ENCODE measurements at places on chromosomes 16 and 17.
A peak's percentile ranks its signal among the peaks of the same experiment; 100 is the strongest.

DNA sequence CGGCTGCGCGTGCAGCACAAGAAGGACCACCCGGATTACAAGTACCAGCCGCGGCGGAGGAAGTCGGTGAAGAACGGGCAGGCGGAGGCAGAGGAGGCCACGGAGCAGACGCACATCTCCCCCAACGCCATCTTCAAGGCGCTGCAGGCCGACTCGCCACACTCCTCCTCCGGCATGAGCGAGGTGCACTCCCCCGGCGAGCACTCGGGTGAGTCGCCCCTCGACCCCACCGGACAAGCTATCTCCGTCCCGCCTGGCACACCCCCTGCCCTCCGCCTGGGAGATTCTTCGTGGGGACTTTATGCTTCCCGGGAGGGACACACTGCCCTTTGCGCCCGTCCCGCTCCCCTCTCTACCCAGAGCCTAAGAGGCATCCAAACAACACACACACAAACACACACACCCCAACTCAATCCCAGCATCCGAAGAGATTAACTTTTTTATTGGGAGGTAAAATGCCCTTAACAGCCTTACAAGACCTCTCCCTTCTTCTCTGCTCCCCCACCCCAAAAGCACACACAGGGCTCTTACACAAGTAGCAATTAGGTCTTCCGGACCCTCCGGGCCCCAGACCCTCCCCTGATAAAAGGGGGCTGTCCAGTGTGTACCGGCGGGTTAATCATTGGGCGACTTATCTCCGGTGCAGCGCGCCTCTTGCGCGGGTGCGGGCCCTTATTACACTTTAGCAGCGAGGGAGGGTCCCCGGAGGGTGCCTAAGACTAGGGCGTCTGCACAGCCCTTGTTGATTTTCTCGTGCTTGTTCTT lies 2.1 kb downstream of the SOX9 start:
- peak; percentile 22 for DNase-seq

- DNase-seq, result no peak
Measured at GRCh38 chr16:66274335-66275110, 92.0 kb upstream of the CDH5 start.

DNA sequence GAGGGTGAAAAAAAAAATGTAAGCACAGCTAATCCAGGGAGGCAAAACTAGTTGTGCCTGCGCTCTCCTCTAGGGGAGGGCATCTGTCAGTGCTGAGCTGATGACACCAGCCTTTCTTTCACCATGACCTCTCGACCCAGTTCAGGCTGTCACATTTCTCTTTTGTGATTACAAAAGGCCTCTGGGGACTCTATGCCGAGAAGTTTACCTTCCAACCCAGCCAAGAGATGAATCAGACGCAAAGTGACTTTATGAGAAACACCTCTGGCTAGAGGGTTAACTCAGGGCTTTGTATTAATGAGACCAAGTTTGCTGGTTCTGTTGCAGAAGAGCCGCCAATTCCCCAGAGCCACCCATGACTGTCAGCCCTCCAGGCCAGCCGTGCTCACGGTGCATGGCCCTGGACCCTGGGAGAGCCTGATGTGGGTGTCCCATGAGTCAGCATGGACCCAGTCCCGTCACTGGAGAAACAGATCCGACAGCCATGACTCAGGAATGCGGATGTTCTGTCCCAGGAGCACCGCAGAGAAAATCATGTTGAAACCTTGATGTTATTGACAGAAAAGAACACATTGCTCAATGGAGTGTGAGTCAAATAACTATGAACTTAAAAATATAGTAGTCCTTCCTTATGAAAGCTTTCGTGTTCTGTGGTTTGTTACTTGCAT lies 437.2 kb downstream of the HS3ST3B1 start:
- no peak for DNase-seq

GRCh38 chr17:44144966-44145739 lies 3.4 kb downstream of the HROB start:
- DNase-seq, result no peak

DNA sequence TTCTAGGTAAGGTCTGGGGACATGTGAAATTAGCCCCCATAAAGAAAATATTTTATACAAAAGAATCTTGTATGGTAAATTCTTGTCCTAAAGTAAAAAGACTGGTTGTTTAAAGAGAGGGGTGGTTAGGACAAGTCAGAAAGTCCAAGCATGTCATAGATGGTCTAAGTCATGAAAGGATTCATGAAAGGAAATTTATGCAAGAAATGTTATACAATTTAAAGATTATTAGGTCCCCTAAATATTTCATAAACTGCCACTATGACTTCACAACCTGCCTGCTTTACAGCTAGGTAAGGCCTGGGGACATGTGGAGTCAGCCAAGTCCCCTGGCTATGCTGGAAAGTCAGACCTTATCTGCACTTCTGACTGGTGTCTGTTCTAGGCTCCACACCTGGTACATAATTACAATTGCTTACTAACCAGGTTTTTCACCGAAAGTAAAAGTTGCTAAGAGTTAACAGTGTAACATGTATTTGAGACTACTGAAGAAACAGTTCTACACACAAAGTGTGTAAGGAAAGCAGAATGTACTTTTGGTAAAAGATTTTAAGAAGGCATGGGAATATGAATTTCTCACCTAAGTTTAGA lies 17.0 kb downstream of the N4BP1 start:
- no peak for DNase-seq

GRCh38 chr17:73802314-73802713 lies 158.1 kb upstream of the SDK2 start:
- DNase-seq, result no peak

GRCh38 chr16:4924593-4925292 lies 12.2 kb downstream of the PPL start:
- no peak for DNase-seq

GRCh38 chr16:29256501-29256981 lies 150.0 kb downstream of the NPIPB11 start:
- DNase-seq, result no peak

GRCh38 chr16:68643847-68644246 lies 1.3 kb upstream of the CDH3 start:
- no peak for DNase-seq

DNA sequence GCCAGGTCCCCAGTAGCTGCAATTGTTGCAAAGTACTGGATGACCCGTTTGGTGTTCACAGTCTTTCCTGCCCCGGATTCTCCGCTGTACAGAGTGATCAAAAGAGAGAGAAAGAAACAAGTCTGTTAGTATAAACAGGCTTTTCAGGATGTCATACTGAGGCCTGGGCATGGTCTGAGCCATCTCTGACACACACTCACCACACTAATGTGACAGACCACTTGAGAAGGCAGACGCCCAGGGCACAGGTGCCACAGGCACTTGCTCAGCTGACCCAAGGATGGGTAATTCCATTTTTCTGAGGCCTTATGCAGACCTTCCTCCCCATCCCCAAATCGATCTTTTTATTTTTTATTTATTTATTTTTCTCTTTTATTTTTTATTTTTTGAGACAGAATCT lies 7.5 kb downstream of the MYH3 start:
- DNase-seq, result no peak

DNA sequence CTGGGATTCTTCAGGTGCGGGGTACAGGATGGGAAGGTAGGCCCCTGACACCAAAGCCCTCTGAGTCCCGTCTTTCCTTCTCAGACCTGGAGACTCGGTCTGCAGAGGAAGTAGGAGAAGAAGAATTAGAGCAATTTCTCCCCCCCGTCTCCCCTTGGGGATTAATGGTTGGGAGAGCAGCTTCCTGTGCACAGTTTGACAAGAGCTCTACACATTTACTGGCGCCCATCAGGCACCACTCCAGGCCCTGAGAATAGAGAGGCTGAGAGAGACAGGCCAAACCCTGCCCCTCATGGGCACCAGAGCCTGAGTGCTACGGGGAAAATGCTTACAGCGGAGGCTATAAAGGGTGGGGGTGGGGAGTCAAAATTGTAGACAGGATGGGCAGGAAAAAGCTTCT lies 3.5 kb upstream of the C16orf74 start:
- DNase-seq, result peak; percentile 13

- peak; percentile 38 for DNase-seq
Measured at GRCh38 chr17:17812211-17813054, 24.4 kb downstream of the SREBF1 start.

Data from NCI-H524 (cell line).